ENCODE measurements at places on chromosomes 16 and 17. TPM values are rescaled to one million over a fixed set of nuclear protein-coding genes. Genes with fewer than 3 reads are reported as not detected.

GRCh38 chr17:48804936-48805411 is 12.1 kb downstream of the TTLL6 start:
- DNase-seq = peak; percentile 54

DNA sequence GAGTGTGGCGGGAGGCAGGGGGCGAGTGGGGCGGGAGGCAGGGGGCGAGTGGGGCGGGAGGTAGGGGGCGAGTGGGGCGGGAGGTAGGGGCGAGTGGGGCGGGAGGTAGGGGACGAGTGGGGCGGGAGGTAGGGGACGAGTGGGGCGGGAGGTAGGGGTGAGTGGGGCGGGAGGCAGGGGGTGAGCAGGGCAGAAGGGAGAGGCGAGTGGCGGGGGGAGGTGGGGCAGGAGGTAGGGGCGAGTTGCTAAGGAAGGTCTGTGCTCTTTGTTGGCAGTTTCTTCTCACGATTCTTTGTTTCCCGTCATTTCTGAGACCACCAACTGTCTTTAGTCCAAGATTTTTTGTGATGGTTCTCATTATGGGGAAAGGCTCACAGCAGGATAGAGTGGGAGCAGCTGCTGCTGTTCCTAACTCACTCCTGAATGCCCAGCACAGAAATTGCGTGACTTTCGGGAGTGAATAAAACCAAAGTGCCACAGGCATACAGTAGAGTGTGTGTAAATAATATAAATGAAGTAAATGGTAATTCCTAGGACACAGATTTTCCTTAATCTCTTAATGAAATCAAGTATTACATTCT is 44.7 kb downstream of the COG7 start:
- DNase-seq = no peak

DNA sequence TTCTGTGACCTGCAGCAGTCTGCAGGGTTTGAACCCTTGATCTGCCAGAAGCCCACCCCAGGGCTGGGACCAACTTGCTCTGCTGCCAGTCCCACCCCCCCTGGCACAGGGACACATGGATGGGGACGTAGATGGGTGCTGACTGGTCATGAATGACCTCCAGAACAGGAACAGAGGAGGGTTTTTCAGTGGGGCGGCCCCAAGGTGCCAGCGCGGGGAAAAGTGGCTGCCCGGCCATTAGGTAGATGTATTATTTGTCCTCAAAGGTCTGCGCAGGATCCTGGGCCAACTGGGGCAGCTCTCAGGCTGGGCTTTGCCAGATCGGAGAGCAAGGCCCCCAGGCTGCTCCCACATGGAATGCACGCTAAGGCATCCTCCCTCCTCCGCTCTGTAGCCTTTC is 265.2 kb upstream of the TNRC6C start:
- no peak for DNase-seq

GRCh38 chr17:10270258-10270657 is 71.9 kb upstream of the GAS7 start:
- no peak for DNase-seq

DNA sequence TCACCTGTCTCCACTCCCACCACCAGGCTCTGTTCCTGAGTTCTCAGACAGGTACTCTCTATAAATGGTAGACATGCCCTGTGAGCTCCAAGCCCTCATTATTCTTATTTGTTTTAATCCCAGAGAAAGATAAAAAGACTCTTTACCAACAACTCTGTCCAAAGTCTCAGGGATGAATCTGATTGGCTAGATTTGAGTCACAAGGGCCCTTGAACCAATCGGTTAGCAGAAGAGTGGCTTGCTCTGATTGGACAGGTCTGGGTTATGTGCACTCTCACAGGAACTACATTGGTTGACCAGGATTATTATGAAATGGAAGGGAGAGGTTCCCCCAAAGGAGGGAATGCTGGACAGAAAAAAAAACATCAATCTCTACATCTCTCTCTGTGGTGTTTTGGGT is 7.5 kb downstream of the COTL1 start:
- DNase-seq = no peak

DNA sequence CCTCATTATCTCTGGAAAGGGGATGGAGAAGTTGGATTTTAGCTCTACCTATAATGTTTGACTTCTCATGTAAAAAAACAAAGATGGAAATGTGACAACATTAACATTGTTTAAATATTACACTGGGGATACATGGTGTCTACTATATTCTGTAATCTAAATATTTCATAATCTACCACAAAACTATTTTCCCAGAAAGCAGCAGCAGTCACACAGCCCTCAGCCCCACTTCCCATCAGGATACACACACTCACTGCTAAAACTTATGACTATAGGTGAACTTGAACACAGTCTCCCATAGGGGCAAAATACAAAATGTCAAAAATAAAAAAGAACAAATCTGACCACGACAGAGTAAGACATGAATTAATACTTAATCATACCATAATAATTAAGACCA is 95.7 kb downstream of the KANSL1 start:
- no peak for DNase-seq

DNA sequence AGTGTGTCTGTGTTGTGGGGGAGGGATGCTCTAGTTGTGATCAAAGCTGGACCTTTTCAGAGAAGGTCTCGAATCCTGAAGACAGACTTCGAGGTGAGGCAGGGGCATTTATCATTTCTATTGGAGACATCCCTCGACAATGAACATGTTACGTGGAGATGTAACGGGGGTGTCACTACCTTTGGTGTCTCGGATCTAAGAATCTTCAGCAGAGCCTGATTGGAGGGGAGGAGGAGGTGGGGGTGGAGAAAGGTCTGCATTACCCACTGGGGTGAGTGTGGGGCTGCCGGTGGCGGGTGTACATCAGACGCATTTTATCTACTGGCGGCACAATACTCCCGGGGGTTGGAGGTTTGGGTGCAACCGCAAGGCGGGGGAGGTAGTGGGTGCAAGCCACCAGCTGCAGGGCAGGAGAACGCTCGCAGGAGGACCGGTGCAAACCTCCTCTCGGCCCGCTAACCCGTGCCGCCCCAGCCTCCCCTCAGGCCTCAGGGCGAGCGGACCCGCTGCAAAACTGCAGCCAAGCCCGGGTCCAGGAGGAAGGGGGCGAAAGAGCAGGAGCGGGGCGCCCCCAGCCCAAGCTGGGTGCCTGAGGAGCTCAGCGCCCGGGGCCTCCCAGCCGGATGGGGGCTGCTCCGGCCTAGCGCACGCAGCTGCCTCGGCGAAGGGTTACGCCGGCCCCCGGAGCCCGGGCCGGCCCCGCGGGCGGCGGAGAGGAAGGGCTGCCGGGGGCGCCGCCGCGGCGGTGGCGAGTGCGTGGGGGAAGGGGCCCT is 735 bp downstream of the ZNF652 start:
- DNase-seq = peak; percentile 75

GRCh38 chr17:27868565-27868964 is 24.6 kb downstream of the LYRM9 start:
- no peak for DNase-seq

DNA sequence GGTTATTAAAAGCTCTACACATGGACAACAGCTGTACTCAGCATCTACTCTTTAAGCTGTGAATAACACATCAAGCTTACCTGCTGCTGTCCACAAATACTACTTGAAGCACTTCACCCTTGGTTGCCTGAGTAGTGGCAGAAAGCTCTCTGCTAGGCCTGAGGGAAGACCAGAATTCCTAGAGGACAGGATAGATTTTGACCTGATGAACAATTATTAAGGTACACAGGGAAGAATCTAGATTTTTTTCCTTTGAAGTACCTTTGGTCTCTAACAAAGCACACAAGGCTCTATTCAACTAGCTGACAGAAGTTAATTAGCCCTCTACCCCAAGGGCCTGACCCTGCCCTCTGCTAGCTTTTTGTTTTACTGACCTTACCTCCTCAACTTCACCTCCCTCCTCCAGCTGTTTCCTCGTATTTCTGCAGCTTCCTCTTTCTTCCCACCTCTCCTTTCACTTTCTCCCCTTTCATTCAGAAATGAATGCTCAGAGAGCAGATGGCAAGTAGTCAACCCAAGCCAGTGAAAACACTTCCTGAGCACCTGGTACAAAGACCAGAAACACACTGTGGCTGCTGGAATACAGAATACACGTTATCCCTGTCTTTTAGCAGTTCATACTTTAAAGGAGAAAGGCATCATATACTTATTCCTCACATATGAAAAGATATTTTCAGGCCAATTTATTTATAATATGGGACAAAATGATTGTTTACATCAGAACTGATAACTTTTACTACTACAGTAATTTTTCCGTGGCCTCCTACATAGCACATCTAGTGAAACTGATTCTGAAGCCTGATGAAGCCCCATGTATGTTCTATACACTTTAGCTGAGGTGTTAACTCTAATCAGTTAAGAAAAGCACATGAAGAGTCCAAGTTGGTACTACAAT is 5.7 kb upstream of the VEZF1 start:
- no peak for DNase-seq

GRCh38 chr17:44146375-44147346 is 4.9 kb downstream of the HROB start:
- no peak for DNase-seq

DNA sequence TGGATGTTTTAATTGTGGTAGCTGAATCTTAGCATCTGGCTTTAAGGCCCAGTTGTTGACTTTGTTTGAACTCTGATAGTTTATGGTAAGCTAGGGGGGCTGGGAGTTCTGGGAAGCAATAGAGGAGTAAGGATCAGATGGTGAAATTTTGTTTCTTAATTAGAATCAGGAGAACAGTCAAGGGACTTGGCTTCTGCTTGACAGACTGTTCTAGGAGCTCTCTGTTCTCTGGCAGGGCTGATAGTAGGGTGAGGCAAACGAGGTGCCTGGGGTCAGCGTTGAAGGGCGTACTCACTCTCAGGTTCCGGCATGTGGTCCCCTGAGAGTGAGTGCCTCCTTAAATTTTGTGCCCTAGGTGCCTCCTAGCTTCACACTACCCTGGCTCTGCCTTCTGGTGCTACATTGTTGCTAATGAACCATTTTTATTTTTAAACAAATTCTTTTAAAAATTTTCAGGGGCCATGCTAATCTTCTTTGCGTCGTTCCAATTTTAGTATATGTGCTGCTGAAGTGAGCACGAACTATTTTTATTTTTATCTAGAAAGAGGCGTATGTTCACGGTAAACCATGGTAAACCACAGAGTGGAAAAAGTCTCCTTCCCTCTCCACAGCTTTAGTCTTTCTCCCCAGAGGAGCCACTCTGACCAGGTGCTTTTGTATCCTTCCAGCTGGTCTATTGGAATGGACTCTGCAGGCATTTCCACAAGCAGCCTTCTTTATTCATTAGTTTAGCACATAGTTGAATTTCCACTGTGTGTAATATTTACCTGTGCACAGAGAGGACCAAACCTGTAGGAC is 19.7 kb downstream of the SLC7A6 start:
- DNase-seq = no peak

- DNase-seq = no peak
Observed at GRCh38 chr16:31099860-31100638, 5.5 kb upstream of the VKORC1 start.

DNA sequence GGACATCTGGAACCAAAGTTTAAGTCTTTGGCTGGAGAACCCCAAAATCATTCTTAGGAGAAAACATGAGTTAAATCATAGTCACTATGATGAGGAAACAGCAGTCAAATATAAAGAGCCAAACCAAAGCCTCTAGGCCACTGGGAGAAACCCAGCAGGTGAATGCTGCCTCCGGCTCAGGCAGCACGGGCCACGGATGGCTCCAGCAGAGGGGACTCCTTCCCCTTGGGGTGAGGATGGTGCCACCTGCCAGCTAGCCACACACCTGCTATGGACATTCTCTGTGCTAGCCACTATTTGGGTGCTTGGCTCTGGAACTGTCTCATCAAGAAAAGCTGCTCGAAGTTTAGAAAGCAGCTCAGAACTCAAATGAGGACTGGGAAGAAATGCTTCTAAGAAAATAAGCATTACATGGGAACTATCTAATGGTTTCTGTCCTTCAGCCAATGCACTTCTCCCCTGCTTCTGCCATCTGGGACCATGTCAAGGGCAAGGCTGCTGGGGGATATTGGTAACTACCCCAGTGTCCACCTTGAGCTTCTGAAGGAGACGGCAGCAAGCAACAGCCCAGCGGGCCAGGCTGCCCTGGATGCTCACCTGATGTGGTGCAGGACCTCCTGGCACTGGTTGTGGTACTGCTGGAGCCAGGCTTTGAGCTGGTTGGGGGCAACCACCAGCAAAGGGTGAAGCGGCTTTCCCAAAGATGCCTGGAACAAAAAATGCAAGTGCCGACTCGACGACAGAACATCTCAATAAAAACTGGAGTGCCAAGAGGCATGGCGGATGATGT is 22.5 kb downstream of the ELAC2 start:
- DNase-seq = no peak

- DNase-seq = no peak
Observed at GRCh38 chr17:81722184-81723120, 10.4 kb downstream of the SLC25A10 start.

DNA sequence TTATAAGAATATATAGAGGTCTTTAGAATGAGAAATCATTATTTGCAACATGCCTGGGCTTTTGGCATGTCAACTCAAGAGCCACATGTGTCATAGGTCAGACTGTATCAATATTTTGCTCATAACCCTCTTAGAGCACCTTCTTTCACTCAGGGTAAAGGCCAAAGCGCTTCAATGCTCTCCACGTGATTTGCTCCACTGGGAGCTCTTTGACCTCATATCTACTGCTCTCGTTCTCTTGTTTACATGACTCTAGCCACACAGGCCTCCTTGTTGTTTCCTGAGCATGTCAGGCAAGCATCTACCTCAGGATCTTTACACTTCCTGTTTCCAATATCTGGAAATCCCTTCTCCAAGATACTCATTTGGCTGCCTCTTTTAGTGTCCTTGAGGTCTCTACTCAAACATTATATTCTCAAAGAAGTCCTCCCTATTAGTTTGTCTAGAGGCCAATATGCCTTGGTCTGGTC is 148.4 kb downstream of the TOX3 start:
- DNase-seq = no peak

- DNase-seq = peak; percentile 50
Observed at GRCh38 chr17:83083368-83084201, 4.2 kb downstream of the METRNL start.

DNA sequence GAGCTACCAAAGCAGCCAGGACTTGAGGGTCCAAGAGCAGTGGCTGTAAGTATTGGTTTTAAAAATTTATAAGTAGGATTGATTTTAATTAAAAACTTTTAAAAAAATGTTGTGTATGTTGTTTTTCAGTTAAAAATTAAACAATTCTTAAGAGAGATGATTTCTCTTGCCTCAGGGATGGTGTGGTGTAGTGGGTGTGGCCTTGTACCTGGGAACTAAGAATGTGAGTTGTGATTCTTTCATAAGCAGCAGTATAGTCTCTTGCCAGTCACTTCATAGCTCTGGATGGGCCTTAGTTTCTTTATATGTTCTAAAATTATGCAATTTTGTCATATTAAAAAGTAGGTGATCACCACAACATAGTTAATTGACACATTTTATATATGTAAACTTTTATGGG is 99.5 kb downstream of the FTO start:
- no peak for DNase-seq

- no peak for DNase-seq
Observed at GRCh38 chr16:83967838-83968305, at the start of gene NECAB2. Gene NECAB2 (plus strand): TSS chr16:83968244. CDS start chr16:83968649, 405 bp downstream.

GRCh38 chr17:21467739-21468490 is 91.8 kb downstream of the KCNJ12 start:
- DNase-seq = no peak

Gene ATP6V0C
- total RNA-seq = 117 TPM

Gene CD19
- not detected for total RNA-seq

Gene CA10
- total RNA-seq = not detected

Gene YWHAE
- 444 TPM for total RNA-seq

Gene MC1R
- total RNA-seq = 5.6 TPM

Gene VAT1L
- total RNA-seq = not detected

Gene NME3
- 49.9 TPM for total RNA-seq

Gene CCL3
- 1,244 TPM for total RNA-seq

Gene NTN3
- 0.10 TPM for total RNA-seq

Gene FBXW10B
- total RNA-seq = 1.0 TPM

Gene CEP295NL
- total RNA-seq = not detected
